H9 (cell line): ENCODE measurements at places on chromosomes 5 and 9. TPM values are rescaled to one million over a fixed set of nuclear protein-coding genes. Genes with fewer than 3 reads are reported as not detected.
A peak's percentile ranks its signal among the peaks of the same experiment; 100 is the strongest.

FGD3 gene
- 1.7 and 1.8 TPM in 2 replicates for total RNA-seq

RMRP gene
- total RNA-seq = 18,417 and 20,652 TPM in 2 replicates

CDH10 gene
- 0.22 and 0.31 TPM in 2 replicates for total RNA-seq

TMEM232 gene
- total RNA-seq = 1.6 and 1.8 TPM in 2 replicates

C7 gene
- 0.52 and 0.70 TPM in 2 replicates for total RNA-seq

ITK gene
- 0.22 TPM in 2 replicates for total RNA-seq

C9orf153 gene
- total RNA-seq = 0.17 TPM in 1 of 2 replicates, not detected in the other

OR1K1 gene
- total RNA-seq = not detected in 2 replicates

- no peak overlapping the region for H3K27ac ChIP-seq
- H3K27me3 ChIP-seq = no peaks in the 10 kb centered on the region
- peaks cover 20% of the 10 kb centered on the region for H3K36me3 ChIP-seq
These were observed 13.9 kb downstream of the PRRC2B start for GRCh38 chr9:131407717-131408195.

GRCh38 chr9:123656565-123656964 is 273.4 kb downstream of the DENND1A start:
- H3K27ac ChIP-seq = no peak overlapping the region
- H3K4me3 ChIP-seq = no peak overlapping the region
- H3K27me3 ChIP-seq = no peaks in the 10 kb centered on the region
- no peak for DNase-seq
- H3K36me3 ChIP-seq = peaks cover 7% of the 10 kb centered on the region

GRCh38 chr9:133615186-133615585 is 6.0 kb upstream of the FAM163B start:
- H3K4me3 ChIP-seq = no peak overlapping the region
- H3K27ac ChIP-seq = no peak overlapping the region
- H3K36me3 ChIP-seq = no peaks in the 10 kb centered on the region
- H3K4me1 ChIP-seq = no peaks in the 10 kb centered on the region
- DNase-seq = no peak

DNA sequence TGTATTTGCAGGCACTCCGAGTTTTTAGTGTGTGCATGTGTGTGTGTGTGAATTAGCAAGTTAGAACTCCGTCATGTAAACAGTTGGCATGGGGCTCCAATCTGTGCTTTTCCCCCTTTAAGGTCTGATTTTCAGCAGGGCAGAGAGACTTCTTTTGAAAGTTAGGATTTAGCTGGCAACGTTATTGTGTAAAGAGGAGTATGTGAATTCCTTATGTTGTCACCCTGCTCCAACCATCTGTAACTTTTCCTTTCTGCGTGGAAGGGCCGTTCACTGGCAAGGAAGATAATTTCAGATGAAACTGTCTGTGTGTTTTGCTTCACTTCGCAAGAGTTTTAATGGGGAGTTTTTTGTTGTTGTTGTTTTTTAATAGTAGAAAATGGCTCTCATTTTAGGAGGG is 332 bp downstream of the SGCD start:
- H3K4me1 ChIP-seq = no peaks in the 10 kb centered on the region
- DNase-seq = no peak
- no peaks in the 10 kb centered on the region for H3K27me3 ChIP-seq

DNA sequence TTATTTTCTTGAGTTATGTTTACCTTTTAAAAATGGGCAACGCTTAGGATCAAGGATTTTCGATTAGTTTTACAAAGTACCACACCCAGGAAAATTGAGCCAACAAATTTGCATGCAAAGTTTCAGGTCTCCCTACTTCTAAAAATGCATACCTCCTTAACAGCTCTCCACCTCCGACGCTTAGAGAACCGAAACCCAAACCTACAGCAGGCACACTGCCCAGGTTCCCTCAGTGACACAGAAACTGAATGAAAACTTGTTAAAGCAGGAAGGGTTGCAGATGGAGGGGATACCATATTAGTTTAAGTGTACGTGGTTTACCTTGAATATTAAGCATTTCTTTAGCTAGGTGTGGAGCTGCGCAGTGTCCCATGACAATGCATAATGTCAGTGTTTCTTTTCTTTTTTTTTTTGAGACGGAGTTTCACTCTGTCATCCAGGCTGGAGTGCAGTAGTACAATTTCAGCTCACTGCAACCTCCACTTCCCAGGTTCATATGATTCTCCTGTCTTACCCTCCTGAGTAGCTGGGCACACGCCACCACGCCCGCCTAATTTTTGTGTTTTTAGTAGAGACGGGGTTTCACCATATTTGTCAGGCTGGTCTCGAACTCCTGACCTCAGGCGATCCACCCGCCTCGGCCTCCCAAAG is 1.6 kb upstream of the SUB1 start:
- peak overlapping the region; percentile 35 for H3K27ac ChIP-seq
- DNase-seq = peak; percentile 38
- H3K27me3 ChIP-seq = no peaks in the 10 kb centered on the region
- peaks cover 3% of the 10 kb centered on the region; the same call in 1 of the 3 replicates for H3K36me3 ChIP-seq

- H3K36me3 ChIP-seq = peaks cover 4% of the 10 kb centered on the region; the same call in 1 of the 2 replicates
- H3K27ac ChIP-seq = no peak overlapping the region
- H3K4me1 ChIP-seq = no peaks in the 10 kb centered on the region
- no peak for DNase-seq
- no peak overlapping the region for H3K4me3 ChIP-seq
These were observed 557.9 kb upstream of the GRAMD2B start for GRCh38 chr5:125865166-125865815.

DNA sequence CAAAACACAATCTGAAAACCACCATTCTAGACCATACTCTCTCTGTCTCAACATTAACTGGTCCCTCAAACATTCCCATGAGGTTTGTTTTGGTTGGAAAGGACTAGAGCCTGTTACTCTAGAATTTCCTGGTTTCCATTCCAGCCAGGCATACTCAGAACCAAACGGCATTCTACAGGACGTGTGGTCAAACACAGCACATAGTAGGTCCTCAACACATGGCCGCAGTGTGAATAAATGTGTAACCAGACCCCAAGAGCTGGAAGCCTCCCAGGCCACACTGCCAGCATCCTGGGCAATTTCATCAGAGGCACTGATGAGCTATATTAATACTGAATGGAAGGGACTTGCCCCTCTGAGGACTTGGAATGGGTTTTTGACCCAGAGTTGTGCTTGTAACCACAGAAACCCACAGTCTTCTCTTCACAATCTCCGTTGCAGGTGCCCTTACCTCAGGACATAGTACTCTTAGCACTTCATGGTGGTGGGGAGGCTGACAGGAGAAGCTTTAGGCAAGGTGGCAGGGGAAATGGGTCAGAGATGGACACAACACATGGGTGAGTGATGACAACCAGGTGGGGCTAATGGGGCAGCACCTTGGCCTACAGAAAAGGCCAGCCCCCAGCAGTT is 66.0 kb downstream of the ZNF366 start:
- no peak overlapping the region for H3K4me3 ChIP-seq
- no peaks in the 10 kb centered on the region for H3K36me3 ChIP-seq
- H3K27ac ChIP-seq = no peak overlapping the region
- no peak for DNase-seq
- no peaks in the 10 kb centered on the region for H3K27me3 ChIP-seq

- no peaks in the 10 kb centered on the region for H3K4me1 ChIP-seq
- H3K27me3 ChIP-seq = no peaks in the 10 kb centered on the region
- no peak for DNase-seq
- H3K4me3 ChIP-seq = no peak overlapping the region
- H3K27ac ChIP-seq = no peak overlapping the region
These were observed 115.4 kb downstream of the OXCT1 start for GRCh38 chr5:41754857-41755256.

- DNase-seq = peak; percentile 3
- H3K27ac ChIP-seq = no peak overlapping the region
- 0 out of 2 replicates have a peak, but pooled peaks cover 4% of the 10 kb centered on the region for H3K4me1 ChIP-seq
These were observed 33.8 kb upstream of the NEURL1B start for GRCh38 chr5:172607213-172607793.

DNA sequence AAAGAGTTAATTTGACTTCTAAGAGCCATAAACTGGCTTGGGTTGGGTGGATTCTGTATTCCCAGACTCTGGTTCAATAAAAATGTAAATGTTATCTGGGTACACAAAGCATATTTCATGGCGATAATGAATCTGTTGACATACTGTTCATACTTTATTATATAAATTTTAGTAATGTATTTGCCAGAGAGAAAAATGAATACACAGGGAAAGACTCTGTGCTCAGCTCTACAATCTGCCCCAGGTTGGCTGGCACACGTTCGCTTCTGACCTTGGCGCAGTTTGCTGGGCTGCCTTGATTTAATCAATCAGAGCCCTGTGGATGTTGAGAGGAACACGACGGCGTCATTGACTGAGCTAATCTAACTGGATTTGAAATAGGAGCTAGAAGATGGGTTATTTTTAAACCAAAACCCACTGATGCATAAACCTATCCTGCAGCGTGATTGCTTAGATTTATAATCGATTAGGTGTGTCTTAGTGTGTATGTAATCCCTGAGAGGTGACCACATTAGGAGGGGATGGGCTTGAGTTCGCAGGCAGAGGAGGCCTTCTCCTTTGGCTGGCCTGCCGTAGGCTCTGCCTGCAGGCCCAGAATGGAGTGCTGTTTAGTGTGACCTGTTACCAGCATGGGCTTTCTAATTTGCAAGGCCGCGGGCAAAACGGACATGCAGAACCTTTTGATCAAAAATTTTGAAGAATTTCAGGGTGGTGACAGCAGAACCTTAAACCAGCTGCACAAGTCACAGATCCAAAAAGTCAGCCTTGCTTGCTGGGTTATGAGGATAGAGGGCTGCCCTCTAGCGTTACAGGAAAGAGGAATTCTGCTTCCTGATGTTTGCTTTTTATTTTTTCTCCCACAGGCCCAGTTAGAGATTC is 3.9 kb upstream of the ADCY2 start:
- H3K4me1 ChIP-seq = peaks cover 15% of the 10 kb centered on the region; the same call in 1 of the 2 replicates
- no peak overlapping the region for H3K4me3 ChIP-seq
- peaks cover 4% of the 10 kb centered on the region; the same call in 2 of the 3 replicates for H3K36me3 ChIP-seq
- peak; percentile 68 for DNase-seq
- no peaks in the 10 kb centered on the region for H3K27me3 ChIP-seq

GRCh38 chr9:133474215-133474614 is 4.7 kb downstream of the SLC2A6 start:
- no peak for DNase-seq
- H3K27me3 ChIP-seq = no peaks in the 10 kb centered on the region
- H3K27ac ChIP-seq = no peak overlapping the region
- no peak overlapping the region for H3K4me3 ChIP-seq
- peaks cover 20% of the 10 kb centered on the region for H3K36me3 ChIP-seq

- no peak for DNase-seq
- no peak overlapping the region for H3K27ac ChIP-seq
- H3K36me3 ChIP-seq = no peaks in the 10 kb centered on the region
- no peak overlapping the region for H3K4me3 ChIP-seq
- H3K4me1 ChIP-seq = peaks cover 2% of the 10 kb centered on the region; the same call in 1 of the 2 replicates
These were observed 91.1 kb downstream of the TLR4 start for GRCh38 chr9:117795271-117795670.

GRCh38 chr5:18736051-18736398 is 1101.8 kb downstream of the TAF11L14 start:
- no peaks in the 10 kb centered on the region for H3K27me3 ChIP-seq
- no peak for DNase-seq
- H3K36me3 ChIP-seq = peaks cover 10% of the 10 kb centered on the region
- H3K4me3 ChIP-seq = no peak overlapping the region
- no peak overlapping the region for H3K27ac ChIP-seq
- H3K4me1 ChIP-seq = peaks cover 5% of the 10 kb centered on the region; the same call in 1 of the 2 replicates

DNA sequence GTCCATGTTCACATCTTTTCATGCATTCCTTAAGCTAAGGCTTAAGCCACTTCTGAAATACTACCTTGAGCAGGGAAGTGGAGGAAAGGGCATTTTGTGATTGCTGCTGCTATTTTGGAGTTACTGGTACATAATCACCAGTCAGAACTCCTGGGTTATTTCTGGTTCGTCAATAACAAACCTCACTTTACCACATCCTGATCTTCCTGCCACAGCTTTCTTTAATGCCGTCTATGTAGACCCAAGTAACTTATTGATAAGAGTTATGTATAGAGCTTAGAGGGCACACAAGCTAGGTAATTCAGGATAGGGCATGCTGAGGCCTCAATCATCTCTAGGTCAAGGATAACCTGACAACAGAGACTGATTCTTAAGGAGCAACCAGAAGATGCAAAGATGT is 120.7 kb downstream of the DOCK8 start:
- no peak overlapping the region for H3K4me3 ChIP-seq
- H3K36me3 ChIP-seq = no peaks in the 10 kb centered on the region
- H3K4me1 ChIP-seq = peaks cover 8% of the 10 kb centered on the region; the same call in 1 of the 2 replicates
